Amniotic stem cell (primary cell): ENCODE measurements at places on chromosomes 6 and 20.

GRCh38 chr6:106165885-106166485, 79.8 kb downstream of the PRDM1 start:
- no peak for DNase-seq

- no peak for DNase-seq
These were observed 260.5 kb downstream of the DLL1 start for GRCh38 chr6:170030284-170030815.

- peak; percentile 56 for DNase-seq
These were observed 1.5 kb downstream of the VARS2 start for GRCh38 chr6:30915591-30915946.

- no peak for DNase-seq
These were observed 111.0 kb downstream of the RCAN2 start for GRCh38 chr6:46380152-46380807.

- no peak for DNase-seq
These were observed 63.6 kb downstream of the SLC23A2 start for GRCh38 chr20:4937407-4938319.

DNA sequence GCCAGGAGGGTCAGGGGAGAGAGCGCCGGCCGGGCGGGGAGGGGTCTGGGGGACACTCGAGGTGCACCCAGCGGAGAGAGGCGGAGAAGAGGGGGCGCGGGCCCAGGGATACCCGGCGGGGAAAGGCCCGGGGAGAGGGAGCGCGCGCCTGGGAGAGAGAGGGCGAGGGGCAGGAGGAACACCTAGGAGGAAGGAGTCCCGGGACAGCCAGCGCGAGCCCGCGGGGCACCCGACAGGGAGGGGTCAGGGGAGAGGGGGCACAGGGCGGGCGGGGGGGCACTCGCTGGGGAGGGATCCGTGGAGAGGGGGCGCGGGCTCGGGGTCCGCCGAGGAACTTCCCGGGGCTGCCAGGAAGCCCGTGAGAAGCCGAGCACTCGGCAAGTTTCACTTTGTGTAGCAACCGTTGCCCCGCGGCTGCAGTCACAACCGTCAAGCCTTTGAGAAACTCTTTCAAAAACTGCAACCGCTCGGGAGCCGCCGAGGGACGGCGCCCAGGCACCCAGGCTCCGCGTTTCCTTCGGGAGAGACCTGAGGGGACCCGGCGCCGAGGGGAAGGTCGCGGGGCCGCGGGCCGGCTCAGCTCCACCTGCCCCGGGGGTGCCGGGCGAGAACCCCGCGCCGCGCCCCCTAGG, 471 bp downstream of the EZR start:
- peak; percentile 49 for DNase-seq

DNA sequence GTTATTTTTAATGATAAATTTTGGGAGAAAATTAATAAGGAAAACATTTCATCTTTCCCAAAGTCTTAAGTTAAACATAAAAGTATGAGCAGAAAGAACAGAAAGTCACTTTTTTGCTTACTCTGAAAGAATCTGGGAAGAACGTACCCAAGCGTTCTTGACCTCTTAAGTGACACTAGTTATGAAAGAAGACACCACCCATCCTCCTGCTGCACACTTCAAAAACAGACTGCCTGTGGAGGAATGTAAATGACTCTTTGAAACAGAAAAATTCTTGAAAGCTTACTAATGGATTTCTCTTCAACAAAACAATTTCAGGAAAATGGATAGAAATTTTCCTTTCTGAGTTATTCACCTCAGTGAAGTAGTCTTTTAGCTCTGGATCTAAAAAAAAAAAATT, 227.7 kb downstream of the MEI4 start:
- DNase-seq = no peak

GRCh38 chr20:7358670-7359069, 581.6 kb downstream of the HAO1 start:
- DNase-seq = no peak

- peak; percentile 61 for DNase-seq
These were observed 40.2 kb upstream of the FAM50B start for GRCh38 chr6:3808759-3809514.

DNA sequence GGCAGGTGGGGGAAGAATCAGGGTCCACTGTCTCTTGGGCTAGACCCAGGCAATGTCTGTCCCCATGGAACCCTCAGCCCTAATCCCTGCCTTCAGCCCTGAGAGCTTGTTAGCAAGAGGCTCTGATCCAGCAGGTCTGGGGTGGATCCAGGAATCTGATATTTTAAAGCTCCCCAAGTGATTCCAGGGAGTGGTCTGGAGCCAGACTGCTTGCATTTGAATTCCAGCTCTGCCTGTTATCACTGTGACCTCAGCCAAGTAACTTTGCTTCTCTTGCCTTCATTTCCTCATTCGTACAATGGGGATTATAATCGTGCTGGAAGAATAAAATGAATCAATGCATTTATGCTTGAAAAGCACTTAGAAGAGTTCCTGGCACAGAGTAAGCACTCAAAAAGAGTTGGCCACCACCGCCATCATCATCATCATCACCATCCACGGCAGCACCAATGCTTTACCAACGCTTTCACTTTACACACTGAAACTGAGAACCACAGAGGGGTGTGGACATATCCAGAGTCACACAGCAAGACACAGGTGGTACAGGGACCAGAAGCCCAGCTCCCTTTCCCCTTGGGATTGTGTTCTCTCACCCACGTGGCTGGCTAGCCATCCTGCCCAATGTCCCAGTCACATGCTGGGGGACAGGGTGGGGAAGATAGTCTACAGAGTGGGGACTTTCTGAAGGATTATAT, 75.7 kb upstream of the RALY start:
- DNase-seq = no peak

GRCh38 chr6:131979515-131980337, 28.6 kb upstream of the CCN2 start:
- DNase-seq = peak; percentile 68

DNA sequence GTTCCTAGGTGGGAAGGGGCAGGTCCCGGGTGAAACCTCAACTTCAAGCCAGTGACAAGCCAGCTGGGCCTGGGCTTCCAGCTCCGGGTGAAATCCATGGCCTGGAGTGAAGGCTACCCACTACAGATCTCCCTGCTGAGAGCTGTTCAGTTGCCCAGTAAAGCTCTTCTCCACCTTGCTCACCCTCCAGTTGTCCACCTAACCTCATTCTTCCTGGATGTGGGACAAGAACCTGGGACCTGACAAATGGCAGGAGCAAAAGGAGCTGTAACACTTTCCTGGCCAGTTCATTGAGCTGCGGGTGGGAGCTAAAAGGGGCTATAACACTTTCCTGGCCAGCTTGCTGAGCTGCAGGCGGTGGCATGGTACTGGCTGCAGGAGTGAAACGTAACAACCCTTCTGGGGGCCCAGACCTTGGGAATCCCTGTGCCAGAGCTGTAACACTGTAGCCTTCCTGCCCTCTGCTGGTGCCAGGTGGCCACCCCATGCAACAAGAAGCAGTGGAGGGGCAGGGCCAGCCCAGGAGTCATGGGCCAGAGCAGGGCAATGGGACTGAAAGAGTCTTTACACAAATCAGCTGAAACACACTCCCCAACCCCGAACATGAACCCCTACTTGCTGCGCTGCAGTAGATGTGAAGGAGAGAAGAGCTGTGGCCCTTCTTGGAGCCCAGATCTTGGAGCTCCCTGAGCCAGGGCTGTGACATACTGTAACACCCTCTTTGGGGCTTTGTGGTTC, 3.6 kb upstream of the HINT3 start:
- no peak for DNase-seq

DNA sequence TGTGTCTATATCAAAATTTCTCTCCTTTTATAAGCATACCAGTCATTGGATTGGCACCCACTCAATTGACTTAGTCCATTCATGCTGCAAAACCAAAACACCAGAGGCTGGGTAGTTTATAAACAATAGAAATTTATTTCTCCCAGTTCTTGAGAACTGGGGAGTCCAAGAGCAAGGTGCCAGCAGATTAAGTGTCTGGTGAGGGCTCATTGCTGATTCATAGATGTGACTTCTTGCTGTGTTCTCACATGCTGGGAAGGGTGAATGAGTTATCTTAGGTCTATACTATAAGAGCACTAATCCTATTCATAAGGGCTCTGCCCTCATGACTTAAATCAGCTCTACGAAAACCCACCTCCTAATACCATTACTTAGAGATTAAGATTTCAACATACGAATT, 501.4 kb downstream of the EPM2A start:
- DNase-seq = no peak

DNA sequence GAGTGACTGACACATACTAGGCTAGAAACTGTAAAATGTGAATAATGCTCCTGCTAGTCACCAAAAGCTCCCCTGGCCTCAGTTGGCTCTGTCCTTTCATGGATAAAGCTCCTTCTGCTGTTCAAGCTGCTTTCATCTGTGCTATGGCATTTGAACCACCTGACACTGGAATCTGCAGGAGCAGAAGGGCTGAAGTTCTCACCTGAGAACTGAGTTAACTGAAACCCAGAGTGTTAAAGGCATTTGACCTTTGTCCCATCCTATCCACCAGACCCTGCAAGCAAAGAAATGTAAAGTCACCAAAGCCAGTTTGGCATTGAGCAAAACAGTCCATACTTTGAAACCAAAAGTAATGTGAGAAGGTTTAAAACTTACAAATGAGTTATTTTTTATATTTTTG, 77.7 kb downstream of the BMP2 start:
- DNase-seq = no peak

- no peak for DNase-seq
These were observed 155.2 kb downstream of the SCML4 start for GRCh38 chr6:107668743-107669474.

- no peak for DNase-seq
These were observed 4.9 kb downstream of the TAGAP start for GRCh38 chr6:159039885-159040258.
